CMK (cell line): ENCODE measurements at places on chromosomes 6 and 20.

- no peak for DNase-seq
Observed at GRCh38 chr6:151413372-151414145, 22.2 kb upstream of the ZBTB2 start.

- no peak for DNase-seq
Observed at GRCh38 chr6:62152796-62153195, 133.2 kb downstream of the KHDRBS2 start.

GRCh38 chr6:53322188-53323029, 26.3 kb downstream of the ELOVL5 start:
- no peak for DNase-seq

DNA sequence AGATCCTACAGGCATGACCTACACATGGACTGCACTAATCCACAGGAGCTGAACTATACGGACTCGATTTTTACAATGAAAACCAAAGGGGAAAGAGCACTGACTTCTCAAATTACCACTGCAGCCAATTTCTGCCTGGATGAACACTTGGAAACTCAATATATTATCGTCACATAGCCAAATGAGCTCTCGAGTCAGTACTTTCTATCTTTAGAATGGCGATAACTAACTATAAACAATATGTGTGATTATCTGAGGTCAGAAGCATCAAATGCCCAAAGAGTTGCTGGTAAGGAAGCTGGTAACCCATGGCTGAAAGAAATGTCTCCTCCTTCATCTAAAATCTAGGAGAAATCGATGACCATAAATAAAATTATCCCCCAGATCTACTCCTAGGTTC, 86.7 kb downstream of the KIF16B start:
- no peak for DNase-seq

- DNase-seq, result no peak
Observed at GRCh38 chr6:113147544-113147943, 709.6 kb upstream of the MARCKS start.

DNA sequence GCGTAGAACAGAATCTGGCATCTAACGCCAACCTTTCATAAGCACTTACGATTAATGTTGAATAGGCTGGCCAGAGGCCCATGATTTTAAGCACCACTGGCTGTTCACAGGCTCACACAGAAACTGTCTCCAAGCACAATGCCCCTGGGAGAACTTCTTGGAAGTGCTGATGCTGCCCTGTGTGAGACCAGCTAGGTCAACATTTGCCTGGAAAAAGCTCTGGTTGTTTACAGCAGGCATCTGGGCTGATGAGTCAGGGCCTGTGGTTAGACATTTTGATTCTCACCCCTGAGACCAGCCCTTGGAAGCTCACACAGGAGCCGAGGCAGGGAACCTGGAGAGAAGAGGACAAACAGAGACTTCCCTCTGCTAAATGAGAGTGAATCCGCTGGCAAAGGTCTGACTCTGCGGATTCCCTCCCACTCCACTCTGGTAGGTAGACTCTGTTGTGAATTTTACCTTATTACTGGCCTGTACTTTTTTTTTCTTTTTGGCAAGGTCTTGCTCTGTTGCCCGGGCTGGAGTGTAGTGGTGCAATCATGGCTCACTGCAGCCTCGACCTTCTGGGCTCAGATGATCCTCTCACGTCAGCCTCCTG, 6.8 kb upstream of the SULF2 start:
- no peak for DNase-seq

DNA sequence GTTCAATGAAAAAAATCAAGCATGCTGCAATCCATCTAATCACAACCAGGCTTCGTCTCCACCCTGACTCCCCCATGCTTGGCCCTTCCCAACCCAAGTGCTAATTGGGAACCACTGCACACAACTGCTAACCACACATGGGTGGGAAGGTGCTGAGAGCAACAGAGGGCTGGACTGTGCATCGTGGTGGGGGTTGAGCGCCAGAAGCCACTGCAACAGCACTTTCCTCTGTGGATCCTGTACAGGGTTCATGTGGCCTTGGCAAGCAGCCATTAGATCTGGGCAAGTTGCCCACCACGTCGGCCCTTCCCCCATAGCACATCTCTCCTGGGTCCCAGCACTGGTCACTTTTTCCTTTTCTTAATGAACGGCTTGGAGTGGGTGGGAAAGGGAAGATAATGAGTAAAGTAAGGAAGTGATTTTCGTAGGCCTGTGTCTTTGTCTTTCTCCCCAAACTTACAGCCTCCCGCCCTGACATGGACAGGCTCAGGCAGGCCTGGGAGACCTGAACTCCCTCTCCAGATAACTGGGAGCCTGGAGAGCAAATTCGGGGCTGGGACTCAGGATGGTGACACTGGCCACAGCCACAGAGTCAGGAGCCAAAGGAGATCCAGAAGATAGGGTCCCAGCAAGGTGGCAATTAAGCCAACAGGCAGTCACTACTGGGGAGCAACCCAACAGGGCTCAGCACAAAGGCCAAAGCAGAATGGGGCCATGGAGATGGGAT, 34.4 kb upstream of the MRPS10 start:
- no peak for DNase-seq

DNA sequence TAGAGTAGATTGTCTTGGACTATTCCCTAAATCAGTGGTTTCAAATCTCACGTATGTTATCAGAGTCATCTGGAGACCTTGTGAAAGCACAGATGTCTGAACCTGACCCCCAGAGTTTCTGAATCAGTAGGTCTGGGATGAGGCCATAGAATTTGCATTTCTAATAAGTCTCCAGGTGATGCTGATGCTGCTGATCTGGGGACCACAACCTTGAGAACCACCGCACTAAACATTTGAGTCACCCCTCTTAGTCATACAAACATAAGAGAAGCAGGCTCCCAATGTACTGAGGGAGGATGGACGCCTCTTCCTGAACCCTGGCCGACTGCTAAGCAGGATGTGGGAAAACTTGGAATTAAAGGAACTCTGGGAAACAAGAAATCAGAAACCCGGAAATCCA, 187.8 kb upstream of the PRDM1 start:
- no peak for DNase-seq

GRCh38 chr6:9978480-9978879, 436.4 kb downstream of the TFAP2A start:
- no peak for DNase-seq

DNA sequence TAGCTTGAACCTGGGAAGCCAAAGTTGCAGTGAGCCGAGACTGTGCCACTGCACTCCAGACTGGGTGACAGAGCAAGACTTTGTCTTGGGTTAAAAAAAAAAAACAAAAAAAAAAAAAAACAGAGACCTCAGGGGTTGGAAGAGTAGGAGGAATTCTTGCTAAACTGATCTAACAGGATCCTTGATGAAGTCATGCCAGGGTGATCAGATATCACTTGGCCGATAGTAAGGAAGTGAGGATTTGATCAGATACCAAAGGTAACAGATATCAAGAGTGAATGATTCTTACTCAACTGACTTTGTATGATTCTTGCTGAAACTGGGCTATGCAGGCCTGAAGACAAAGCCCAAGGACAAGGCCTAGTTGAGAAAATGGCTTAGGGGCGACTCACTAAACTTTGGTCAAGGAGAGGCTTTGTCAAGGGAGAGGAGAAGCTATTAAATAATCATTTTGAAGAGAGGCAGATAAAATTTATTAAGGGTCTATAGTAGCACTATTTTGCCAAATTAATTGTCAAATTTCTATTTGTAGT, 624.7 kb downstream of the UTRN start:
- DNase-seq, result no peak

GRCh38 chr20:58274384-58274783, 35.1 kb upstream of the RAB22A start:
- no peak for DNase-seq

- no peak for DNase-seq
Observed at GRCh38 chr20:20241976-20242375, 125.9 kb upstream of the INSM1 start.

DNA sequence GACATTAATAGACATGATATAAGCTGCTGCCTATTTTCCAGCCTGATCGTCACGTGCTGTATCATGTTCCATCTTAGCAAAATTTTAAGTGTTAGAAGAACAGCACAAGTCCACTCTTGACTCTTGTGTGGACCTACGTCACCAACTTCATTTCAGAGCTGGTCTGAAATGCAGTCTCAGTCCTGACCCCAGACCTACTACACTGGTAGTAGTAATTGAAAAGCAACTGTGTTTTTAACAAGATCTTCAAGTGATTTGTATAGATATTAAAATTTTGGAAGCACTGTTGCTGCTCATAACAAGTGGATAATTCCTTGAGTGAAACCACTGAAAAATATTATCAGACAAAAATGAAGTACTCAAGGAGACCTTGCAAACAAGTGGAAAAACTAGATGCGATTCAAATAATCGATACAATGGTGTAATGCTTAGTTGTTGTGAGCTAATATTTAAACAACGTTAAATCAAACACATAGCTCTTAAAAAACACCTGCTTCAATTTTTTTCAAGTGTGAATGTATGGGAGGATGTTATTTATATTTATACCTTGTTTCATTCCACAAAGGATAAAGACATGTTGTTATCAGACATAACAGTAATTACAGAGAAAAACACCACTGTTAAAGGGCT, 110.9 kb upstream of the JAG1 start:
- no peak for DNase-seq

DNA sequence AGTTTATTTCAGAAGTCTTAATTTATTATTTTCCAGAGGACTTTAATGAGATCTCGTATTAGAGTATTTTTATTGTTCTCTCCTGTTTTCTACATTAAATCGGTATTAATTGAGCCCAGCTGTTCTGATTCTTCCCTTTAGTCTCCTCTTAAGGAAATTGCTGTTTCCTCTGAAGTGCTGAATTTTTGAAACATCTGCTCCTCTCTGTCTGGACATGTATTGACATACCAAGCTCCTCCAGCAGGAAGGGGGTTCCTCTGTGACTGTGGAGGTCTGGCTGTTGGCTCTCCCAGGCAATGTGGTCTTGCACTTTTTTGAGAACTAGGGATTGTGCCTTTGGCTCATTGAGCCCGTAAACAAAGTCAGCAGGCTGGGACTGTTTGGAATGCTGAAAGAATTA, 74.9 kb downstream of the MAP3K4 start:
- no peak for DNase-seq

DNA sequence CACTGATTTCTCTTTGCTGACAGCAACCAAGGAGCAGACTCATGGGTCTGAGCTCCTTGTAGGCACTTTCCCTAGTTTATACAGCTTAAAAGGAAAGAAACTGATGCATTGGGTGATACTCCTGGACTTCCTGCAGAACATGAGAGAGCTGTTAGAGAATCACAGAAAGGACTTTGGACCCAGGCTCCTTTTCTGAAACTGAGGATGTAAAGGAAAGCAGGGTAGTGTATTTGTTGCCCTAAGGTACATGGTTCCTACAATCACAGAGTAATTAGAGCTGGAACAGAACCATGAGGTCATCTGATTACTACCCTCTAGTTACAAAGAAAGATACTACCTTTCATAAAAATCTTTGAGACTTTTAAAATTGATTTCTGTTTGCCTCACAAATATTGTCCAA, 477.1 kb upstream of the SPTLC3 start:
- no peak for DNase-seq

DNA sequence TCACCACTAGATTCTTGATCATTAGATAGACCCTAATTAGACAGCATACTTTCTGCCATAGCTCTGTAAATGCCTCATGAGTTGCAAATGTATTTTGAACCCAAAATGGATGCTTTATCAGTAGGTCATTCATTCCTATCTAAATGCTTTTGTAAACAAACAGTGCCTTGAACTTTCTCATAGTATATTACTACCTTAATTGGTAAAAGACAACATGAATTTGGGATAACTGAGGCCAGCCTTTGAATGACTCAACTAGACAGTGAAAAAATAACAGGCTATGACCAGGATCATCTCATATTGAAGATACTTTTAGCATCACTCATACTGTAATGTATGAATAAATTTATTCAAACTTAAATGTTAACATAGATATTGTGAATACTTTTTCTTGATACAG, 37.0 kb upstream of the PRL start:
- DNase-seq, result no peak

- DNase-seq, result no peak
Observed at GRCh38 chr6:170208182-170208601, 82.7 kb downstream of the DLL1 start.

GRCh38 chr6:75170691-75171560, 34.9 kb downstream of the COL12A1 start:
- no peak for DNase-seq

DNA sequence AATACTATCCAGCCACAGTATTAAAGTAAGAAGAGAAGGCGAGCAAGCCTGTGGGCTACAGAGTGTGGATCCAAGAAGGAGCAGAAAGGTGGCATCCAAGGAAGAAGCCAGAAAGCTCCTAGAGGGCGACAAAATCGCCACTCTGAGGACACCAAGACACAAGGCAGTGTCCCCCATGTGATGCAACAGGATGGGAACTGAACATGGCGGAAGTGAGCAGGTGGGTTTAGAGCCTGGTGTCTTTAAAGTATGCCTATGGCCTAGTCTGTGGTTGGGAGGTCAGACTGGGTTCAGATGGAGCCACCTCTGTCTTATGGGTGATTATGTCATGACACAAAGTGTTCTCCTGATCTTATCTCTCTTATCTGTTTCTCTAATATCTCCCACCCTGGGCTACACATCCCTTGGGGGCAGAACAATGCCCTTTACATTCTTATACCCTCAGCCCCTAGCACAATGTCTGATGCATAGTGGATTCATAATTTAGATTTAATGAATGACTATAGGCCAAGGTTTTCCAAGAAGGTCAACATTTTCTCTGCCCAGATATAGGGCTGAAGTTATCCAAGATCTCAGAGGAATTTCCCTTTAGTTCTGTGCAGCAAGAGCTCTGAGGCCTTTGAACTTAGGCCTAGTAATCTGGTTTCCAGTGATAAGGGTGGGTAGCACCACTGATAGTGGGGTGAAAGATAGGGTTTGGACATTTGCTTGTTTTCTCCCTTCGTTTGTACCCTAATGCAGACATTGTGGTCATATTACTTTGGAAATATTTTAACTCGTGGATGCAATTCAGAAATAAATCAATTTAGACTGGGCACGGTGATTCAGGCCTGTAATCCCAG, 167.3 kb upstream of the AKIRIN2 start:
- no peak for DNase-seq

- DNase-seq, result no peak
Observed at GRCh38 chr6:146990821-146991798, 213.1 kb upstream of the STXBP5 start.

- DNase-seq, result no peak
Observed at GRCh38 chr6:87220997-87221396, 65.6 kb downstream of the ZNF292 start.

- DNase-seq, result no peak
Observed at GRCh38 chr6:73233048-73233447, 7.8 kb upstream of the KHDC1L start.

GRCh38 chr20:44615876-44616603, 33.7 kb downstream of the PKIG start:
- no peak for DNase-seq

- DNase-seq, result no peak
Observed at GRCh38 chr20:47642624-47643023, 140.9 kb downstream of the NCOA3 start.
